CD8-positive, alpha-beta memory T cell (primary cell): ENCODE measurements at places on chromosomes 2 and 18.
A peak's percentile ranks its signal among the peaks of the same experiment; 100 is the strongest.

GRCh38 chr2:190320696-190321095 is 1.1 kb upstream of the HIBCH start:
- H3K4me1 ChIP-seq: peaks cover 30% of the 10 kb centered on the region
- DNase-seq: no peak
- H3K27me3 ChIP-seq: no peaks in the 10 kb centered on the region
- no peak overlapping the region for H3K4me3 ChIP-seq
- H3K36me3 ChIP-seq: no peaks in the 10 kb centered on the region

- no peak overlapping the region for H3K4me3 ChIP-seq
- no peaks in the 10 kb centered on the region for H3K4me1 ChIP-seq
- no peak overlapping the region for H3K27ac ChIP-seq
- H3K36me3 ChIP-seq: no peaks in the 10 kb centered on the region
- no peak for DNase-seq
These were observed 616.7 kb downstream of the TDRD15 start for GRCh38 chr2:21740484-21740883.

GRCh38 chr18:42228581-42228980 is 273.5 kb downstream of the PIK3C3 start:
- H3K36me3 ChIP-seq: no peaks in the 10 kb centered on the region
- H3K27ac ChIP-seq: no peak overlapping the region
- H3K4me1 ChIP-seq: no peaks in the 10 kb centered on the region
- H3K27me3 ChIP-seq: no peaks in the 10 kb centered on the region
- DNase-seq: no peak

- no peaks in the 10 kb centered on the region for H3K27me3 ChIP-seq
- DNase-seq: no peak
- no peak overlapping the region for H3K4me3 ChIP-seq
- H3K36me3 ChIP-seq: no peaks in the 10 kb centered on the region
- no peaks in the 10 kb centered on the region for H3K4me1 ChIP-seq
These were observed 244.1 kb downstream of the SH3BP4 start for GRCh38 chr2:235195921-235196320.

- no peaks in the 10 kb centered on the region for H3K36me3 ChIP-seq
These were observed 59.1 kb downstream of the COL6A3 start for GRCh38 chr2:237354892-237355291.

DNA sequence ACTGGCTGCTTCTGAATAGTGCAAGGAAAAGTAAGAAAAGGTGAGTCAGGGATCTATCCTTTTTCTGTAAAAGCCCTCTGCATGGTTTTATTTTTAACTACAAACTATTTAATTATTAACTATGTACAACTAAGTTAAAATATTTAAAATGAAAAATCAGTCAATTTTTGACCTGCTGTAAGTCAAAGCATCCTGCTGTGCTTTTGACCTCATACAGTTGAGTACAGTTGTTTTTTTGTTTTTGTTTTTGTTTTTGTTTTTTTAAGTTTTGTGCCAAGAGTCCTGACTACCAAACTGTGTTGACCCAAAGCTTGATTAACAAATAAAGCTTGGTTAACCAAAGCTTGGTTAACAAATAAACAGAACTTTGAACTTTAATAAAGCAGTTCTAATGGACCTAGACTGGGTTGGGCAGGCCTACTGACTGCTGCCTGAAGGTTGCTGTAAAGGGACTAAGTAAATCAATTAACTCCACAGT is at the start of gene ACMSD:
ACMSD (plus strand) TSS at position 474 of the 478 bp plus-strand sequence. CDS start 67 bp downstream, outside the sequence.
- H3K27ac ChIP-seq: no peak within 1 kb of the TSS
- H3K4me1 ChIP-seq: no peaks in the 10 kb centered on the region
- DNase-seq: no peak
- no peaks in the 10 kb centered on the region for H3K36me3 ChIP-seq
- H3K4me3 ChIP-seq: no peak within 1 kb of the TSS

DNA sequence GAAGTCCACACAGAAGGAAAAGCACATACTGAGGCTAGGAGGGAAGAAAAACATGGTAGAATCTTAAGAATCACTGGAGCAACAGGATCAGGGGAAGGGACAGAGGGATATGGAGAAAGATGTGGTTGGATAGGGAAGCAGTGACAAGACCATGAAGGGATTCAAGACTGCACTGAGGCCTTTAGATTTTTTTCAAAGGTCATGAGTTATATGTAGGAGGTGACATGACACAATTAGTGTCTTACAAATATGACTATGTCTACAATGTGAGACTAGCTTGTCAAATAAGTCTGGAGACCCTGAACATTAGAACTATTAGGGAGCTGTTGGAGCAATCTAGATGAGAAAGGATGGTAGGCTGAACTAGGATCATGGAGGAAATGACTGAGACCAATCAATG is 1130.3 kb upstream of the ZEB2 start:
- H3K36me3 ChIP-seq: no peaks in the 10 kb centered on the region
- no peak overlapping the region for H3K27ac ChIP-seq
- no peaks in the 10 kb centered on the region for H3K4me1 ChIP-seq
- H3K27me3 ChIP-seq: no peaks in the 10 kb centered on the region
- no peak overlapping the region for H3K4me3 ChIP-seq
- DNase-seq: no peak

DNA sequence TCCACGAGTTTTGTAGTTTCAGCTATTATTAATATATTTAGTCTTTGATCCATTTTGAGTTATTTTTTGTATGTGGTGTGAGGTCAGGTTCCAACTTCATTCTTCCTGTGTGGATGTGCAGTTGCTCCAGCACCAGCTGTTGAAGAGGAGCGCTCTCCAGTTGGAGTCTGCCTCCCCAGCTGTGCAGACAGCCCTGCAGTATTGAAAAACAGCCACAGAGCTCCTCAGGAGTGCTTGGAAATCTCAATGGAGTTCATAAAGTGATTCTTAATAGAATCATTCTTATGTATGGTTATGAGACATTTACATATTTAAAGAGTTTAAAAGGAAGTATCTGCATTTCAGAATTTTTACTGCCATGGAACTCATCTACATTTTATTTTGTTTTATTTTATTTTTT is 17.3 kb downstream of the DGKD start:
- H3K4me1 ChIP-seq: no peaks in the 10 kb centered on the region
- H3K27ac ChIP-seq: no peak overlapping the region
- no peaks in the 10 kb centered on the region for H3K36me3 ChIP-seq
- no peak for DNase-seq

DNA sequence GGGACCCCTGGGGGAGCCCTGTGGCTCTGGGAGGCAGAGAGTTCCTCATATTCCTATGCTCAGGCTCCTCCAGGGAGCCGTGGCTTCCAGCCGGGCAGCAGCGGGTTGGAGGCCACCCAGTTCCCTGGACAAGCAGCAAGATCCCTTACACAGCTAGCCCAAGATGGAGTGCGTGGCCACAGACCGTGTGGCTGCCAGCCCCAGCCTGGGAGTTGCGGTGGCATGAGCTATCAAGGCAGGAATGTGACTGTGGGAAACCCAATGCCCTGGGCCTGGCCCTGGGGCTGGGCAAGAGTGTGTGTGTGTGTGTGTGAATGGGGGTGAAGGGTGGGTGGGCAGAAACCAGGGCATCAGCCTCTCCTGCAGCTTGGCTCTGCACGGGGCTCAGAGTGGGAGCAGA is 130.5 kb downstream of the DYSF start:
- no peaks in the 10 kb centered on the region for H3K27me3 ChIP-seq
- H3K4me3 ChIP-seq: no peak overlapping the region
- no peaks in the 10 kb centered on the region for H3K36me3 ChIP-seq
- no peak for DNase-seq

- H3K36me3 ChIP-seq: peaks cover 86% of the 10 kb centered on the region
- H3K4me3 ChIP-seq: no peak overlapping the region
- no peak overlapping the region for H3K27ac ChIP-seq
- no peak for DNase-seq
These were observed 7.7 kb downstream of the CLK1 start for GRCh38 chr2:200856806-200857205.

GRCh38 chr2:127087791-127088495 is 19.0 kb downstream of the BIN1 start:
- no peak overlapping the region for H3K4me3 ChIP-seq
- H3K4me1 ChIP-seq: peaks cover 33% of the 10 kb centered on the region
- DNase-seq: no peak
- no peaks in the 10 kb centered on the region for H3K27me3 ChIP-seq

GRCh38 chr2:38039121-38039910 is 36.6 kb downstream of the CYP1B1 start:
- H3K27me3 ChIP-seq: peaks cover 7% of the 10 kb centered on the region
- no peak for DNase-seq
- H3K4me3 ChIP-seq: no peak overlapping the region
- no peaks in the 10 kb centered on the region for H3K4me1 ChIP-seq

DNA sequence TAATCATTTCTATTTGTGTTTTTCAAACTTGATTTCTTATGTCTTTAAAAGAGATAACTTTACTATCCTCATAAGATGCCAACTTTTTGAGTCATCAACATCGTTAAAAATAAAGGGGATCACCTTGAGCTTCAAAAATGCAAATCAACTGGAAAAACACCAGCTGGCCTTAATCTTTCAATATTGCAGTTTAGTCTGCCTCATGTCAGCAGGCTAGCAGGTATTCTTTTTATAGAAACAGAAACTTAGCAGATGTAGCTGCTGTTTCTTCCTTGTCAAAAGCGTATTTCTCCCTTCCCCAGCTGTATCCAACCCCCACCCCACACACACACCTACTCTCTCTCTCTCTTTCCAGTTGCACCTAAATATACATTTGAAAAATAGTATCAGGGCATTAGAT is 154.1 kb upstream of the ZNF804A start:
- H3K27me3 ChIP-seq: no peaks in the 10 kb centered on the region
- no peaks in the 10 kb centered on the region for H3K4me1 ChIP-seq
- H3K4me3 ChIP-seq: no peak overlapping the region
- no peak overlapping the region for H3K27ac ChIP-seq

DNA sequence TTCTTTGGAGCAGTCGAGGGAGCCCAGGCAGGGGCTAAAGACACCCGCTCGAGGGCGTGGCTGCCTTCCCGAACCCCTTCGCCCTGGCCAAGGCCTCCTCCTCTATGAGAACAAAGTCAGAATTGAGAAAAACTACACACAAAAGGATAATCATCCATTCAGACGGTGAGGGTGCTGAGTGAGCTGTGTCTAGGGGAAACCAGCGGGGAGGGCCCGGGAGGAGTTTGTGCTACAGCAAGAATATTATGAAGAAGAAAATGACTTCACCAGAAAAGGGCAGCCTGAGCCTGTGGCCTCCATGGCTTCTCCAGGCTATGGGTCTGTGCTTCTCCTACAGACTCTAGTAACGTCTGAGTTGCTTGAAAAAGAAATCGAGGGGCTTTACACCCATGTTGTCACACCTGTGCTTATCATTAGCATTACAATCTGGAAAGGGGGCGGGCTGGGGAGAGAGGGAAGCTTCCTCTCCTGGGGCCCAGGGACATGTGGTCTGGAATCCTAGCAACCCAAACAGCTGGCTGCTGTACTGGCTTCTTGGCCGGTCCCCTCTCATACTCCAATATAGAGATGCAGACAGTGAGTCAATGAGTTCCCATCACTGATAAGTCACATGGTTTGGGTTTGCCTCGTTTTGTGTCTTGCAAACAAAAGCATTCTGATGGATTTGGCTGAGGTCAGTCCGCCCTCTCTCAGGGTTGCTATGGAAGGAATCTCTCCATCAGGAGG is 52.0 kb upstream of the ARL4C start:
- no peak overlapping the region for H3K4me3 ChIP-seq
- DNase-seq: no peak
- H3K27me3 ChIP-seq: no peaks in the 10 kb centered on the region
- H3K27ac ChIP-seq: no peak overlapping the region
- no peaks in the 10 kb centered on the region for H3K4me1 ChIP-seq

GRCh38 chr2:128304715-128305554 is 13.7 kb downstream of the HS6ST1 start:
- H3K27ac ChIP-seq: peak overlapping the region; percentile 43
- H3K36me3 ChIP-seq: no peaks in the 10 kb centered on the region

GRCh38 chr2:132740081-132740720 is 70.2 kb upstream of the LYPD1 start:
- H3K27me3 ChIP-seq: no peaks in the 10 kb centered on the region
- H3K4me1 ChIP-seq: no peaks in the 10 kb centered on the region
- H3K27ac ChIP-seq: no peak overlapping the region
- DNase-seq: no peak

DNA sequence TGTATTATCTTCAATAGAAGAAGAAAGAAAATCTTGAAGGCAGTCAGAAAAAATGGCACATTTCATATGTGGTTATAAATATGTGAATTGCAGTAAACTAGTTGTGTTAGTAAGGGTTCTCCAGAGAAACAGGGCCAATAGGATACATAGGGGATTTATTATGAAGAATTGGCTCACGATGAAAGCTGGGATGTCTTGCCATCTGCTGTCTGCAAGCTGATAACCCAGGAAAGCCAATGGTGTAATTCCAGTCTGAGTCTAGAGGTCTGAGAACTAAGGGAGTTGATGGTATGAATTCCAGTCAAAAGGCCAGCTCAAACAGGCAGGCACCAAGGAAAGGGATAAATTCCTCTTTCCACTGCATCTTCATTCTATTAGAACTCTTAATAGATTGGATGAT is 362.4 kb downstream of the KCNJ3 start:
- no peaks in the 10 kb centered on the region for H3K27me3 ChIP-seq
- H3K36me3 ChIP-seq: no peaks in the 10 kb centered on the region
- no peak overlapping the region for H3K27ac ChIP-seq

- no peak for DNase-seq
- H3K27ac ChIP-seq: no peak overlapping the region
- no peaks in the 10 kb centered on the region for H3K4me1 ChIP-seq
- H3K27me3 ChIP-seq: no peaks in the 10 kb centered on the region
These were observed 42.3 kb downstream of the METTL8 start for GRCh38 chr2:171391532-171391931.

- H3K4me3 ChIP-seq: peak within 1 kb of the TSS; percentile 89
- DNase-seq: peak; percentile 72
- H3K27me3 ChIP-seq: no peaks in the 10 kb centered on the region
- no peaks in the 10 kb centered on the region for H3K36me3 ChIP-seq
- peaks cover 60% of the 10 kb centered on the region for H3K4me1 ChIP-seq
- H3K27ac ChIP-seq: peak within 1 kb of the TSS; percentile 90
These were observed at the start of gene SEPTIN2 for GRCh38 chr2:241315879-241316631. SEPTIN2 (plus strand) TSS chr2:241315925; CDS start chr2:241324233, 8,308 bp downstream.

GRCh38 chr18:22277758-22278157 is 108.4 kb downstream of the GATA6 start:
- no peaks in the 10 kb centered on the region for H3K27me3 ChIP-seq
- H3K4me3 ChIP-seq: no peak overlapping the region
- H3K4me1 ChIP-seq: peaks cover 6% of the 10 kb centered on the region
- DNase-seq: no peak
- no peaks in the 10 kb centered on the region for H3K36me3 ChIP-seq
- no peak overlapping the region for H3K27ac ChIP-seq

GRCh38 chr2:61492476-61492875 is 21.6 kb upstream of the USP34 start:
- H3K4me1 ChIP-seq: peaks cover 15% of the 10 kb centered on the region
- H3K27me3 ChIP-seq: no peaks in the 10 kb centered on the region
- DNase-seq: no peak
- H3K36me3 ChIP-seq: peaks cover 55% of the 10 kb centered on the region

DNA sequence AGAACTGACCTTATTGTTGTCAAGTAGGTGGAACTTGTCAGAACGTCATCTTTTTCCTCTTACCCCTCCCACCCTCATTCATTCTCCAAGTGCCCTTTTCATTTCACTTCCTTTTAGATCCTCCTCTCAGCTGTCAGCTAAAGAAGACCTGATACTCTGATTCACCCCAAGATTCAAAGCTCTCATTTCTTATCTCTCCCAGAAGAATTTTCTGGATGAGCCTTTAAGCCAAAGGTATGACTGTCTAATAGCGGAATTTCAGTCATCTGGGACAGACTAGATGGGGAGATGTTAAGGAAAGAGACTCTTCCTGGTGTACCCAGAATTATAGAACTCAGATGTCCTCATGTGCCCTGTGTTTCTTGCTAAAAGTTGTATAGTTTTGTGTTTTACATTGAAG is 53.9 kb downstream of the TCF7L1 start:
- H3K36me3 ChIP-seq: no peaks in the 10 kb centered on the region
- DNase-seq: no peak
- H3K27ac ChIP-seq: no peak overlapping the region
- no peaks in the 10 kb centered on the region for H3K27me3 ChIP-seq
